ENCODE measurements at places on chromosomes 6 and 20.

DNA sequence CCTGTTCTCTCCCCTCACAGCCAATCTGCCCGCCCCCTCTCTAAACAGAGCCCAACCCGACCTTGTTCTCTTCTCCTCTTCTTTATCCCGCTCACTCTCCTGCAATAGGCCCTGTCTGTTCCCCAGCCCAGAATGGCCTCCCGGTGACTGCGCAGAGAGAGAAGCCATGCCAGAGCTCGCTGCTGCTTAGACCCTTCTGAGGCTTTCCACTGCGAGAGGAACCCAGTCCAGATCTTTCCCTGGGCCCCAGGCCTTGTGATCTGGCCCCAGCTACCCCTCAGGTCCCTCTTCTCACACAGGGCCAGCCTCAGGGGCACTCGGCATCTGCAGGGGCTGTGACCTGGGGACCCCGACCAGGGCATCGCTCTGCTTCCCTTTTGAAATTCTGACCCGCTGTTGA, 58.1 kb downstream of the TMEM242 start:
- DNase-seq: no peak

- DNase-seq: no peak
These were observed 136.6 kb downstream of the DTNBP1 start for GRCh38 chr6:15526212-15526701.

DNA sequence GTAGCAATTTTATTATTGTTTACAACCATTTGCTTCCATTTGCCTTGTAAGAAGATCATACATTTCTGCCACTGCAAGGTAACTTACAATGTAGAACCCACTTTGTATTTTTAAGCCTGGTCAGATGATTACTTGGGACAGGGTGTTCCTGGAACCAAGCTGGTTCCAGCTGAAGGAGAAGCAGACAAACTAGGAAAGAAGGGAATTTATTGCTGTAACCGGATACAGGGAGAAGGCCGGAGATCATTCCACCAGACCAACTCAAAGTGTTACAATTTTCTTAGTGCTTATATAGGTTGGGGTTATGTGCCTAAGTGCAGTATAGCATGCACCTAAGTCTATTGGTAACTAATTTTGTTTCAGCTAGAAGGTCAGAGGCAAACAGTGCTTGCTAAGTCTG, 104.4 kb downstream of the MANEA start:
- no peak for DNase-seq

- no peak for DNase-seq
These were observed 37.3 kb downstream of the RREB1 start for GRCh38 chr6:7144872-7145584.

- DNase-seq: no peak
These were observed 167.2 kb downstream of the TFAP2C start for GRCh38 chr20:56796345-56796744.

DNA sequence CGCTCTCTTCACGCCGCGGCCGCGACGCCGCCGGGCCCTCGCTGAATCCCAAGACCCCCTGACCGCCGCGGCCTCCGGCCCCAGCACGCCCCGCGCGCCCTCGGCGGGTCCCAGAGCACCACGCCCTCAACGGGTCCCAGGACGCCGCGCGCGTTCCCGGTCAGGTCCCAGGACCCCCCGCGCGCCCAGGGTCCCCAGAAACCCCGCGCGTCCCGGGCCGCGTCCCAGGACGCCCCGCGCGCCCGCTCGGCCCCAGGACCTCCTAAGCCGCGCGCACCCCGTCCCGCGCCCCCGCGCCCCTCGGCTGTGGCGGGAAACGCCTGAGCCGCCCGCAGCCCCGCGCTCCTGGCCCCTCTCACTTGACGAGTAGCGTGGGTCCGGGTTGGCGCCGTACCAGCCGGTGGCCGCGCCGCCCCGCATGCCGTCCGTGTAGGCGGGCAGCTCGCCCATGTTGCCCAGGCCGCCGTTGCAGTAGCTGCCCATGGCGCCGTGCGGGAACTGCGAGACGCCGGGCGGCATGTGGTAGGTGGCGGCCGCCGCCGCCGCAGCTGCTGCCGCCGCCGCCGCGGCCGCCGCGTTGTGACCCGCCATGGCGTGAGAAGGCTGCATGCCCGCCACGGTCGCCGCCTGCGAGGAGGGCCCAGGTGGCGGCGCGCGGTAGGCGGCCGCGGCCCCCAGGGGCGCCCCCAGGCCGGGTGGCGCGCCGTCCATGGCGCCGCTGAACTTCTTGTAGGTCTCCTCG, 556 bp downstream of the NKX2-4 start:
- DNase-seq: no peak

- DNase-seq: no peak
These were observed 628 bp upstream of the CHRNA4 start for GRCh38 chr20:63361519-63362435.

GRCh38 chr20:1469925-1470571, 3.4 kb upstream of the NSFL1C start:
- peak; percentile 97 for DNase-seq

DNA sequence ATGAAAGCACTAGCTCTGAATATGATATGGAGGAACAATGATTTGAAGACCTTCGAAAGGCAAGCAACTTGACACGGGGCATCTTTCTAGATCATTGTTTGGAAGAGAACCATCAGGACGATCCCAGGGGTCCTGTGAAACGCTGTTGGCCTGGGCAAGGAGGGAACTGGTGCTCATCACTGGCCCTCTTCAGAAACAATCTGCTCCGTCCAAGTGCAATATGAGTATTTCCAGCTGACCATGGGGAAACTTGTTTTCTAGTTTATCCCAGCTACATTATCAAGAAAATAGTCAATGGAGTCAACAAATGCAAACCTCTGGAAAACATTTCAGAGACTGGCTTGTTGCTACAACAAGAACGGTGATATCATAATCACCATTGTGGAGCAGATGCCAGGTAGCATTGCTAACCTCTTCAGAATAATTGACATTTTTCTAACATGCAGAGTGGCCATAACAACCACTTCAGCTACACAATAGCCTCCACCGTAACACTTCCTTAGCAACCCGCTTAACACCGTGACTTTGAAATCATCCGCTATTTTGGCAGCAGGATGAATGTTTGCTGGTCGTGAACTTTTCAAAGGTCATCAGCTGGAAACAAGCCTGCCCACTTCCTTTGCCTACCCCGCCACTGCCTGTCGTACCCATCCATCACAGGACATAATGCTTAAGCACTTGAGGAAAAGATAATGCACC, 112.0 kb upstream of the PDE10A start:
- no peak for DNase-seq
